HFFc6 (cell line): ENCODE measurements at places on chromosomes 16 and 17. TPM values are rescaled to one million over a fixed set of nuclear protein-coding genes. Genes with fewer than 3 reads are reported as not detected.

The TXNDC17 gene
- total RNA-seq, result 133 to 160 TPM (median 144 TPM) in 3 replicates

The TNP2 gene
- not detected in 3 replicates for total RNA-seq

The MT1F gene
- not detected in 3 replicates for total RNA-seq

The KAT8 gene
- 28.2 to 31.3 TPM (median 29.2 TPM) in 3 replicates for total RNA-seq

The CALB2 gene
- total RNA-seq, result 0.70 to 0.92 TPM in 2 of 3 replicates, not detected in the other

The KRTAP2-2 gene
- total RNA-seq, result 0.52 to 0.63 TPM (median 0.55 TPM) in 3 replicates

The COX10 gene
- 15.3 to 16.9 TPM (median 16.2 TPM) in 3 replicates for total RNA-seq

The TRPV3 gene
- total RNA-seq, result 0.07 to 0.15 TPM in 2 of 3 replicates, not detected in the other

The SRSF2 gene
- total RNA-seq, result 172 to 220 TPM (median 213 TPM) in 3 replicates

The NOD2 gene
- not detected in 2 replicates for total RNA-seq

The MYO15A gene
- total RNA-seq, result 0.09 TPM in 1 of 3 replicates, not detected in the others

The TEX14 gene
- not detected in 2 replicates for total RNA-seq

The TNFSF13 gene
- 1.4 to 1.6 TPM (median 1.4 TPM) in 3 replicates for total RNA-seq

The CRHR1 gene
- total RNA-seq, result not detected in 3 replicates

The DGKE gene
- total RNA-seq, result 6.1 to 9.3 TPM (median 7.6 TPM) in 3 replicates

The MYOCD gene
- total RNA-seq, result 6.9 to 9.4 TPM (median 7.0 TPM) in 3 replicates

The GPR179 gene
- total RNA-seq, result 0.03 TPM in 1 of 3 replicates, not detected in the others

The TEX19 gene
- total RNA-seq, result 0.14 TPM in 1 of 3 replicates, not detected in the others

The BAHCC1 gene
- 7.0 and 9.7 TPM in 2 replicates for total RNA-seq

The FAM171A2 gene
- total RNA-seq, result 1.6 to 2.4 TPM (median 1.8 TPM) in 3 replicates

The ANKRD11 gene
- total RNA-seq, result 117 and 119 TPM in 2 replicates

The HAS3 gene
- total RNA-seq, result 1.5 and 1.6 TPM in 2 replicates

The ANKRD40CL gene
- not detected in 2 replicates for total RNA-seq

The P2RX1 gene
- total RNA-seq, result not detected in 2 replicates

The OR1A2 gene
- total RNA-seq, result not detected in 3 replicates

The PHOSPHO1 gene
- total RNA-seq, result 0.13 to 0.30 TPM in 2 of 3 replicates, not detected in the other

The AIPL1 gene
- not detected in 3 replicates for total RNA-seq
